Astrocyte of the spinal cord (primary cell): ENCODE measurements at places on chromosomes 11 and 22.
A peak's percentile ranks its signal among the peaks of the same experiment; 100 is the strongest.

GRCh38 chr11:9176136-9176535 lies 84.7 kb upstream of the SCUBE2 start:
- DNase-seq, result no peak

- DNase-seq, result no peak
These were observed 3.8 kb downstream of the AIP start for GRCh38 chr11:67486481-67487195.

GRCh38 chr11:35798423-35798822 lies 135.8 kb downstream of the TRIM44 start:
- no peak for DNase-seq

GRCh38 chr11:118338637-118339061 lies 3.9 kb downstream of the CD3D start:
- no peak for DNase-seq

GRCh38 chr11:17020831-17021230 lies 6.6 kb upstream of the PLEKHA7 start:
- DNase-seq, result peak; percentile 61

DNA sequence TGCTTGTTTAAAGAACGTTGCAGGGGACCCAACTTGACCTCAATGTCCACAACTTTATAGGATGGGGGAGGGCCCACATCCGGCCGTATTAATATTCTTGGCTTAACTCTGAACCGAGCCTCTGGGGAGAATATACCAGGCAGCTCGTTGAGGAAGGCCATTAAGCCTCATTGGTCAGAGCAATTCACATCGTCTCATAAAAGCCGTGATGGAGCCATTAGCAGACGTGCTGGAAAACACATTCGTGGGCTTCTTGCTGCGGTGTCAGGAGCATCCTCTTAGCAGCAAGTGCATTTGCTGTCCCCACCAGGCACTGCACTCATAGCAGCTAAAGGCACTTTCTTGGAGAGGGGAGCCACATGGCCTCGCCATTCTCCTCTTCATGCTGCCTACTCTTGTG lies 14.9 kb downstream of the DSCAML1 start:
- no peak for DNase-seq

- peak; percentile 74 for DNase-seq
These were observed 9.3 kb downstream of the INS start for GRCh38 chr11:2151500-2152257.

- no peak for DNase-seq
These were observed 13.8 kb upstream of the FGF4 start for GRCh38 chr11:69788956-69789355.

GRCh38 chr11:75214411-75214821 lies 26.2 kb upstream of the TPBGL start:
- peak; percentile 78 for DNase-seq

DNA sequence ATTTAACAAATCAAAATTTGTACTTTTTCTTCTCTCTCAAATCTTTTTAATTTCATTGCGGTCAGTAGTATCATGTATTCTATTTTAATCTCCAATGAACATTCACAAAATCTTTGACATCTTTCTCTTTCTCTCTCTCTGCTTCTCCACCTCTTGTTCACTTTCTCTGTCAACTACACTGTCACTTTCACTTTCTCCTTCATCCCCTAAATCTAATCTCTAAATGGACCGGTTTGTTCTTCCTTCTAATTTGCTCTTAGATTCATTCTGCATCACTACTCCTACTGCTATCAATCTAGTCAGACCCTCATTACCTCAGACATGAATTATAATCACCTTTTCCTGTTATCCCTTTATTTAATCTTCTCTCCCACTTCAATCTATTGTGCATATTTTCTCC lies 18.6 kb downstream of the CCDC73 start:
- no peak for DNase-seq

- peak; percentile 82 for DNase-seq
These were observed 35.0 kb upstream of the JAM3 start for GRCh38 chr11:134033696-134034491.

GRCh38 chr22:48734359-48734758 lies 1093.3 kb downstream of the BRD1 start:
- no peak for DNase-seq

DNA sequence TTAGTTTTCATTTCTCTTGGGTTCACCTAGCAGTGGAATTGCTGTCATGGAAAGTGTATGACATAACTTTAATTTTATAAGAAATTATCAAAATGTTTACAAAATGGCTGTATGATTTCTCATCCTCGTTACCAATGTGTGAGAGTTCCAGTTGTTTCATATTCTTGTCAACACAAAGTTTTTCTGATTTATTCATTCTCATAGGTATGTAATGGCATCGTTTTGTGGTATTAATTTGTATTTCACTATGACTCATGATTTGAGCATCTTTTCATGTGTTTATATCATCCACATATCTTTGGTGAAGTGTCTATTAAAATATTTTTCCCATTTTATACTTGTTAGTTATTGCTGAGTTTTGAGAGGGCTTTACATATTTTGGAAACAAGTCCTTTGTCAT lies 5.5 kb downstream of the FAM111B start:
- no peak for DNase-seq

DNA sequence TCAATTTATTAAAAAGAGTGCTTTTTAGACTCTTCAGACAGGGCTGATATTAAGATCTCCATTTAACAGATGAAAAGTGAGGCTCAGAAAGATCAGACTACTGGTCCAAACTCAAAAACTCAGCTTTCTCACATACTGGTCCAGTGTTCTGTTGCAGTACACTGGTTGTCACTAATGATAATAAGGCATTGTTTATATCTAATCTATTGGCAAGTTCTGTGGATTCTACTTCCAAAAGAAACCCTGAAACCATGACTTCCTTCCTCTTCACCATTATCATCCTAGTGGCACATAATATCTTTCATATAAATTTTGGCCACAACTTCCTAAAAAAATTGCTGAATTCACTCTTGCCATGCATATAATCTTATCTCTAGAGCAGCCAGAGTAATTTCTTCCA lies 36.9 kb downstream of the F2 start:
- no peak for DNase-seq

- no peak for DNase-seq
These were observed 435.7 kb upstream of the CADM1 start for GRCh38 chr11:115939731-115940421.
